Glutamatergic neuron (in vitro differentiated cells): ENCODE measurements at places on chromosomes 12 and 14. TPM values are rescaled to one million over a fixed set of nuclear protein-coding genes. Genes with fewer than 3 reads are reported as not detected.
A peak's percentile ranks its signal among the peaks of the same experiment; 100 is the strongest.

GRCh38 chr12:8031872-8032241 is 659 bp upstream of the FOXJ2 start:
- H3K4me1 ChIP-seq = peaks cover 13% of the 10 kb centered on the region
- H3K4me3 ChIP-seq = peak overlapping the region; percentile 86
- DNase-seq = no peak
- H3K27ac ChIP-seq = peak overlapping the region; percentile 73
- H3K27me3 ChIP-seq = peaks cover 6% of the 10 kb centered on the region

- H3K27me3 ChIP-seq = no peaks in the 10 kb centered on the region
- no peak overlapping the region for H3K27ac ChIP-seq
- H3K4me3 ChIP-seq = no peak overlapping the region
- peaks cover 5% of the 10 kb centered on the region for H3K36me3 ChIP-seq
Measured at GRCh38 chr14:74299061-74299545, 3.6 kb downstream of the ABCD4 start.

- peaks cover 9% of the 10 kb centered on the region for H3K27me3 ChIP-seq
- H3K4me3 ChIP-seq = no peak overlapping the region
- no peaks in the 10 kb centered on the region for H3K4me1 ChIP-seq
- no peak for DNase-seq
- H3K27ac ChIP-seq = no peak overlapping the region
Measured at GRCh38 chr14:32764131-32764530, 174.5 kb upstream of the NPAS3 start.

- peak overlapping the region; percentile 89 for H3K27ac ChIP-seq
- peak overlapping the region; percentile 26 for H3K4me3 ChIP-seq
- no peak for DNase-seq
Measured at GRCh38 chr14:89304972-89305703, 111.9 kb downstream of the FOXN3 start.

DNA sequence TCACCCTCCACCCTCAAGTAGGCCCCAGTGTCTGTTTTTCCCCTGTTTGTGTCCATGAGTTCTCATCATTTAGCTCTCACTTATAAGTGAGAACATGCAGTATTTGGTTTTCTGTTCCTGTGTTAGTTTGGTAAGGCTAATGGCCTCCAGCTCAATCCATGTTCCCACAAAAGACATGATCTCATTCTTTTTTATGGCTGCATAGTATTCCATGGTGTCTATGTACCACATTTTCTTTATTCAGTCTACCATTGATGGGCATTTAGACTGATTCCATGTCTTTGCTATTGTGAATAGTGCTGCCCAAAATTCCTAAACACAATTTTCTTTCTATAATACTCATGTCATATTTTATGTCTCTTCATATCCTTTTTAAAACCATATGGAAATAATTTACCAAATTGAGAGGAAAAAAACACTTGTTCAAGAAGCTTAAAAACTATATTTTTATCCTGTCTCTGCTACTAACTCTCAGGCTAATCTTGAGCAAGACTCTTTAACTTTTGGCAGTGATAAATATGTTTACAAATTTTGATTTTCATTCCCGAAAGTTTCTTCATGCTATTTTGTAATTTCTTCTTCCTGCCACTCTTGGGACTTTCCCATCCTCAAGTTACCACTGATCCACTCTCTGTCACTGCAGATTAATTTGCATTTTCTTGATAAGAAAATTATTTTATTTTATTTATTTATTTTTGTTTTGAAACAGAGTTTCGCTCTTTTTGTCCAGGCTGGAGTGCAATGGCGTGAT is 28.0 kb upstream of the OSBPL8 start:
- H3K4me1 ChIP-seq = no peaks in the 10 kb centered on the region
- H3K27me3 ChIP-seq = no peaks in the 10 kb centered on the region
- H3K36me3 ChIP-seq = no peaks in the 10 kb centered on the region
- DNase-seq = no peak
- H3K4me3 ChIP-seq = peak overlapping the region; percentile 55

DNA sequence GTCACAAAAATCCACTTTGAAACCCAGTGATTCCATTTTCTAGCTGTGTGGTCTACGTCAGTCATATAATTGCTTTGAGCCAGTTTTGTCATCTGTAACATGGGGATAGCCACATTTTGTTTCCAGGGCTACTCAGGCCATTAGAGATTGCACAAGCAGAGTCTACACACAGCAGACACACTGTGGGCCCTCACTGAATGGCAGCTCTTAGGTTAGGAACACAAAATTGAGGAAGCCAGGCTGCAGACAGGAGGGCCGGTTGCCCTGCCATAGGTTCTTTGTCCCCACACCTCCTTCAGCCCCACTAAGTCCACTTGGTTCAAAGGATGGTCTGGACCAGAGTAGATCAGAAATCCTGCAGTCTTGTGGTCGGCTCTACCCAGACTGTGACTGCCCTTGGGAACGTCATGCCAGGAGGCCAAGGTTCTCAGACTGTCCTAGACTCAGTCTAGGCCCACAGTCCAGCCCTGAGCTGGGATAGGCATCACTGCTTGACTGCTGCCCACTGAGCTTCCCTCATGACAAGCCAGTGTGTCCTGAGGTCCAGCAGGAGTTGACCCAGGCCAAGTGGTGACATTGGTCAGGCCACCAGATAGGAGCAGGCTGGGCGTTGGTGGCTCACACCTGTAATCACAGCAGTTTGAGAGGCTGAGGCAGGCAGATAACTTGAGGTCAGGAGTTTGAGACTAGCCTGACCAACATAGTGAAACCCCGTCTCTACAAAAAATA is 3.8 kb upstream of the MYH7 start:
- H3K36me3 ChIP-seq = no peaks in the 10 kb centered on the region
- no peak overlapping the region for H3K27ac ChIP-seq

GRCh38 chr12:46553911-46554310 is 181.3 kb upstream of the SLC38A2 start:
- H3K4me3 ChIP-seq = no peak overlapping the region
- no peak for DNase-seq
- H3K27me3 ChIP-seq = peaks cover 4% of the 10 kb centered on the region

DNA sequence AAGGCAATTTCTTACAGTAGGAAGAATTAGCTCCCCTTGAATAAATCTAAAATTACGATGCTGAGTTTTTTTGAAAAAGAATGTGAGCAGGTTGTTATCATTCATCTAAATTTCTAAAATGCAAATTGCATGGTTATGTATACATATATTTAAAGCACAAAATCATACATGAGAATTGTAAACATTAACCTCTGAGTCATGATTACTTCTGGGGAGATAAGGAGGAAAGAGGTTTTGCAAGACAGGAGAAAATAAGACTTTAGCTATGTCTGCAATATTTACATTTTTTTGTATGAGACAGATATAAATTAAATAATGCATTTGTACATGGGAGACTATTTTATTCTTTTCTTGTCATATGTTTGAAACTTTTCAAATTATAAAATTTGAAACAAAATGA is 72.2 kb downstream of the TSPAN8 start:
- H3K27ac ChIP-seq = no peak overlapping the region
- no peak for DNase-seq
- no peaks in the 10 kb centered on the region for H3K27me3 ChIP-seq
- H3K36me3 ChIP-seq = peaks cover 5% of the 10 kb centered on the region
- no peak overlapping the region for H3K4me3 ChIP-seq

- no peak overlapping the region for H3K27ac ChIP-seq
- no peaks in the 10 kb centered on the region for H3K4me1 ChIP-seq
- peaks cover 4% of the 10 kb centered on the region for H3K27me3 ChIP-seq
- DNase-seq = no peak
Measured at GRCh38 chr12:117456076-117456475, 94.7 kb upstream of the NOS1 start.

- no peak overlapping the region for H3K4me3 ChIP-seq
- H3K36me3 ChIP-seq = no peaks in the 10 kb centered on the region
- H3K27ac ChIP-seq = no peak overlapping the region
- H3K27me3 ChIP-seq = no peaks in the 10 kb centered on the region
- peaks cover 17% of the 10 kb centered on the region for H3K4me1 ChIP-seq
- DNase-seq = no peak
Measured at GRCh38 chr14:39853441-39853840, 421.2 kb upstream of the FBXO33 start.

GRCh38 chr14:38941488-38941887 is 161.5 kb downstream of the SEC23A start:
- no peaks in the 10 kb centered on the region for H3K4me1 ChIP-seq
- no peak for DNase-seq
- H3K27me3 ChIP-seq = no peaks in the 10 kb centered on the region
- no peak overlapping the region for H3K4me3 ChIP-seq

DNA sequence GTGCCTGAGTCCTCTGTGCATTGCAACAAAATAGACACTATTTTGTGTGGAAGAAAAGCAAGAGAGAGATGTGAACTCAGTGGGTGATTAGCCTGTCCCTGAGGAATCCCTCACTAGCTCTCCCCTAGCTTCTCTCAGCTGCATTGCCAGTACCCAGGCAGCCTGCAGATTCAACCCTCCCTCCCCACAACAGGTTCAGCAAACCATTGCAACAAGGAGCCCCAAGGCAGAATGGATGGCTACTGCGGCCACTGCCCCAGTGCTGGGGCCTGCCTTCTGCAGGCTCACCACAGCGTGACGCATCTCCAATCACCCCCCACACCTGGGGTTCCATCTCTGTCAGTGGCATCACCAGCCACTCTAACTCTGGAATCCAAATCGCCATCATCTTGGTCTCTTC is 2.3 kb downstream of the CRACR2A start:
- peaks cover 16% of the 10 kb centered on the region for H3K4me1 ChIP-seq
- no peak for DNase-seq
- no peak overlapping the region for H3K4me3 ChIP-seq
- H3K36me3 ChIP-seq = peaks cover 4% of the 10 kb centered on the region
- H3K27me3 ChIP-seq = peaks cover 7% of the 10 kb centered on the region

- peak overlapping the region; percentile 90 for H3K4me3 ChIP-seq
- no peaks in the 10 kb centered on the region for H3K36me3 ChIP-seq
- peak; percentile 46 for DNase-seq
- H3K27ac ChIP-seq = peak overlapping the region; percentile 69
- peaks cover 1% of the 10 kb centered on the region for H3K27me3 ChIP-seq
- H3K4me1 ChIP-seq = peaks cover 17% of the 10 kb centered on the region
Measured at GRCh38 chr12:1606021-1606622, 11.7 kb upstream of the FBXL14 start.

DNA sequence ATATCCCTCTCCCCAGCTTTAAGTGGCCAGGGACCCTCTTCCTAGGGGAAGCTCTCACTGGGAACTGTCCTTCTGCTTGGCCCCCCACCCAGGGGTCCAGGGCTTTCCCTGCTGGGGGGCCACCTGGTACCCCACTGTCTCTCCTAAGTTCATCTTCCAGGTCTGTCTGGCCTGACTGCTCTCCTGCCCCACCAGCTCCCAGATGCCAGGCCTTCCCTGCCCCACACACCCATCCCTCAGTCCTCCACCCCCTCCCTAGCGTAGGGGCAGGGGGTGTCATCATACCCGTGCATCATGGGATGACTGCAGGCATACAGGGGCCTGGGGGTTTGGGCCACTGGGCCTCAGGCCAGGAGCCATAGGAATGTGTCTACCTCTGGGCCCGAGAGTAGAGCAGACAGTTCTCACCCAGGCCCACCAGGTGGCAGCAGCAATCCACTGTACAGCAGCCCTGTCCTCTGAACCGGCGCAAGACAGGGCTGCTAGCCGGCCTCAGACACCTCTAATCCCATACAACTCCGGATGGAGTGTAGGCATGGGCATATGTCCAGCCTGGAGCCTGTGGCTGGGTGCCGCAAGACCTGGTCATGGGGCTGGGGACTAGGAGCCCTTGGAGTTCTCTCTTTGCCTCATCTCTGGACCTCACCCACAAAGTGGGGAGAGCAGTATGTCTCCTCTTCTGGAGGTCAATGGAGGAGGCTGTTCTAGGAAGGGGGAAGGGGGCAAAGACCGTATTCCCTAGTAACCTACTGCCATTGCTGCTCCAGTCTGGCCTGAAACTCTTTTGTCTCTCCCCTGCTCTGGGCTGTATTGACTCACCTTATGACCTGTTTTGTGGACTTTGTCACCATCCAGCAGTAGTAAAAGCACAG is 10.0 kb upstream of the SMARCD1 start:
- no peak overlapping the region for H3K4me3 ChIP-seq
- H3K36me3 ChIP-seq = peaks cover 2% of the 10 kb centered on the region
- H3K27me3 ChIP-seq = peaks cover 25% of the 10 kb centered on the region
- no peak overlapping the region for H3K27ac ChIP-seq

- H3K4me1 ChIP-seq = peaks cover 4% of the 10 kb centered on the region
- no peak for DNase-seq
- peaks cover 13% of the 10 kb centered on the region for H3K27me3 ChIP-seq
- no peak overlapping the region for H3K4me3 ChIP-seq
Measured at GRCh38 chr14:96176275-96176674, 28.4 kb upstream of the BDKRB2 start.

- no peak overlapping the region for H3K4me3 ChIP-seq
- H3K36me3 ChIP-seq = no peaks in the 10 kb centered on the region
- H3K4me1 ChIP-seq = peaks cover 5% of the 10 kb centered on the region
- H3K27ac ChIP-seq = no peak overlapping the region
Measured at GRCh38 chr12:109557805-109558204, 15.5 kb downstream of the MMAB start.

DNA sequence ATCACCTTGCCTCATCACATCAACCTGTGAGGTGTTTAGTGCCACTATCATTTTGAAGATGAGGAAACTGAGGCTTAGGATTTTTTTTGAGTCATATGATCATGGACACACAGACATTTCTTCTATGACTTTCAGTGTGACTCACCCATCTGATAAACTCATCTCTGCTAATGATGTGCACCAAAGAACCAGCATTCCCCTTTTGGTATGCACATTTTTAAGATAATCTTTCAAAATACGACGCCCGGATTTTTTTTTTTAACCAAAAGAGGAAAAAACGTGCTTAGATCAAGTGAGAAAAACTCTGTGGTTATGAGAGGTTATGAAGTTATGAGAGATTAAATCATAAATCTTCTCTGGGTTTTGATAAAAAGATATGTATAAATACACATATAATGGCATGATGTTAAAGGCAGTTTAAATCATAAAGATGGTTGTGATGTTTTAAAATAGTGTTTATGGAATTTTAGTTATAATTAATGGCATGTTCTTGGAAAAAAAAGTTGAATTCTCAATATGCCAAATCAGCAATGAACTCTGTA is 948.1 kb downstream of the TMTC2 start:
- H3K4me1 ChIP-seq = peaks cover 9% of the 10 kb centered on the region
- H3K27me3 ChIP-seq = no peaks in the 10 kb centered on the region
- no peak overlapping the region for H3K27ac ChIP-seq
- DNase-seq = no peak

The NDRG2 gene
- total RNA-seq = 33.1 TPM

The WSCD2 gene
- total RNA-seq = 1.4 TPM

The SMCO2 gene
- total RNA-seq = not detected

The KIF5A gene
- 314 TPM for total RNA-seq

The PAPLN gene
- total RNA-seq = 2.8 TPM

The B4GALNT1 gene
- total RNA-seq = 83.9 TPM
